Stimulated activated CD4-positive, alpha-beta T cell treated with anti-CD3 and anti-CD28 coated beads, Interleukin-12 subunit alpha, Interleukin-12 subunit beta, amount 100 ng/mL, for 4 hours (primary cell): ENCODE measurements at places on chromosomes 13 and 19.

DNA sequence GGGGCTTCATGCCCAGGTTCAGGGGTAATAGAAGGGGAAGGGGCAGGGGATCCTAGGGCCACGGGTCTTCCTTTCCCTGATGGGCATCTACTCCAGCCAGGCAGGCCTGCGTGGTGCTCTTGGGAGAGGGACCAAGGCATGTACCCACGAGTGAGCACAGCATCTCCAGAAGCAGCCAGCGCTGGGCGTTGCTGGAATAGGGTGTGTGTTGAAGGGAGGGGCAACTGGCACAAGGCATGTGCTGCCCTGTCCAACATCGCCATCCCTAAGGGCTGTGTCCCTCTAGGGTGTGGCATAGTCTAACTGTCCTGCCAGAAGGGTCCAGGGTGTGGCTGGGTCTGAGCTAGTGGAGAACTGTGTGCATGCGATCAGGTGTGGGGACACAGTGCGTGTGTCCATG is 2.9 kb downstream of the NOTCH3 start:
- no peak for DNase-seq

- DNase-seq = no peak
Observed at GRCh38 chr13:90104764-90105163, 1242.7 kb upstream of the MIR17HG start.

DNA sequence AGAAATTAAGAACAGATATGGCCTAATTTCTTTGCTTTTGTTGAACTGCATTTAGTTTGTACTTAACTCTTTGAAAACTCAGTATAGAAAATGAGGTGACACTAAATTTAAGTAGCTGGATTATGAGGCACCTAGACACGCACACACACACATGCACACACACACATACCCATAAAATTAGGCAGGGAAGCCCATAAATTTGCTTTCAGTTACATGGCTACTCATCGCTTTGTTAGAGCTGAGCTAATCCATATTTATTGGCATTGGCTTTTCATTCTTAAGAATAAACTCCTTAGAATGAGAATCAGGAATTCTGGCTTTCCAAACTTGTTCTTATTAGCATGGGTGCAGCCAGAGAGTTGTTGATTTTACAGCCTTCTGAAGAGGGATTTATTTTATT is 61.7 kb upstream of the MBNL2 start:
- no peak for DNase-seq

GRCh38 chr19:29485293-29485692 is 40.5 kb upstream of the VSTM2B start:
- DNase-seq = no peak

- DNase-seq = no peak
Observed at GRCh38 chr19:42323473-42323851, 2.0 kb upstream of the MEGF8 start.

DNA sequence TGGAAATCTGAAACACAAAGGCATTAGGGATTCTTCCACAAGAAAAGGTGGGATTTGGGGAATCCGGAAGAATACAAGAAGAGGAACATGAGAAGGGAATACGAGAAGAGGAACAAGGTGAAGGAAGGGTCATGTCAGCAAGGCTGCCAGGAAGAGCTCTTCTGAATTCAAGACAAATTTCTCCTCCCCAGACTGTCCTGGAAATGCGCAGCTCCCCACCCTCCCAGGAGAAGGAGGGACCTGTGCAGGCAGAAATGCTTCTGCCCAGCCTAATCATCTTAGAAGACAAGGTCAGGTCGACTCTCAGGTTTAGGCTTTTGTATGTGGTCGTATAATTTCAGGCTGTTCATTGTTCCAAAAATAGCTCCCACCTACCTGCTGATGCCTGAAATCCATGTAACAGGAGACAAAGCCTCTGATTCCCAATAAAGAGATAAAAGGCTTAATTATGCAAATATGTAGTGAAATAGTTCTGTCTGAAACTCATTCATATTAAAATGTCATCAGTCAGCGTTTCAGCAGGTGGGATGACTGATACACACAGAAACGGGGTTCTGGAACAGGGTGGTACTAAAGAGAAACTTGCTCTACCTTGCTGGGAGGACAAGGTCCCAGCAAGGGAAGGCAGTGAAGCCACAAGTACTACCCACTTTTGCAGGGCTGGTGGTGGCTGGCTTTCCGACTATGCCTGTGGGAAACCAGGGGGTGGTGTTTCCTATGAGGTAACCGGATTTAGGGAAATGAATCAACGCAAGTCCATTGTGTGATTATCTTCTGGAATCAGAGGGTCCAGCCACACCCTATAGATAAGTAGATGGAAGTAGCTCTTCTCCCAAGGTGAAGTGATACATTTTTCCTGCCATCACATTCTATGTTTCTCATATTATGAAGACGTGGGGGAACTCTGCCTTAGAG is 76.1 kb downstream of the KL start:
- no peak for DNase-seq

DNA sequence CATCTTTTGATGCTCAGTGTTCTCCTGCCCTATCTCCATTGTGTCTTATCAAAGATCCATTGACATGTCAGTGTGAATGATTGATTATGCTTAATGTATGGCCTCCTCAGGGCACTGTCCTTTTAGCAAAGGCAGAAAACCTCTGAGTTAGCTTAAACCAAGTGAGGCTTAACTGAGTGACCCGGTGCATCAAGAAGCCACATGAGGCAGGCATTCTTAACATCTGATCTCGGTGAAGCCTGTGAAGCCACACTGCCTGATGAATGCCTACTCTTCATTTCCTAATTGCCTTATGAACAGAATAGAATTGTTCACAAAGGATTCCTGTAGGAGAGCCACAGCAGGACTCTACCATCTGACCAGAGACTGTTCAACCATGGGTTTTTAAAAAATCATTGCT is 168.1 kb upstream of the SOX21 start:
- DNase-seq = no peak

- DNase-seq = no peak
Observed at GRCh38 chr13:27772651-27773425, 19.4 kb upstream of the GSX1 start.

DNA sequence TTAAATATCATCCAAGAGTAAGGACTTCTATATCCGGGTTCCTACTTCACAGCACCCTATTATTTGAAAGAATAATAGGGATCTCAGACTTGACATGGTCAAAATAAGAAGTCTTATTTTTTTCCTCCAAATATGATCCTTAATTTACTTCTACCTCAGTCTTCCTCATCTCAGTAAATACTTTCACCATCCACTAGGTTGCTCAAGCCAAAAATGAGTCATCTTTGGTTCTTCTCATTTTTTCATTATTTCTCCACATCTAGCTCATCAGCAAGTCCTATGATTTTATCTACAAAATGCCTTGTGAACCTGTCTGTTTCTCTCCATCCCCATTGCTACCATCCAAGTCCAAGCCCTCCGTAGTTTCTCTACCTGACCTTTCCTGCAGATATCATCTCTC is 121.9 kb upstream of the GJB6 start:
- no peak for DNase-seq

DNA sequence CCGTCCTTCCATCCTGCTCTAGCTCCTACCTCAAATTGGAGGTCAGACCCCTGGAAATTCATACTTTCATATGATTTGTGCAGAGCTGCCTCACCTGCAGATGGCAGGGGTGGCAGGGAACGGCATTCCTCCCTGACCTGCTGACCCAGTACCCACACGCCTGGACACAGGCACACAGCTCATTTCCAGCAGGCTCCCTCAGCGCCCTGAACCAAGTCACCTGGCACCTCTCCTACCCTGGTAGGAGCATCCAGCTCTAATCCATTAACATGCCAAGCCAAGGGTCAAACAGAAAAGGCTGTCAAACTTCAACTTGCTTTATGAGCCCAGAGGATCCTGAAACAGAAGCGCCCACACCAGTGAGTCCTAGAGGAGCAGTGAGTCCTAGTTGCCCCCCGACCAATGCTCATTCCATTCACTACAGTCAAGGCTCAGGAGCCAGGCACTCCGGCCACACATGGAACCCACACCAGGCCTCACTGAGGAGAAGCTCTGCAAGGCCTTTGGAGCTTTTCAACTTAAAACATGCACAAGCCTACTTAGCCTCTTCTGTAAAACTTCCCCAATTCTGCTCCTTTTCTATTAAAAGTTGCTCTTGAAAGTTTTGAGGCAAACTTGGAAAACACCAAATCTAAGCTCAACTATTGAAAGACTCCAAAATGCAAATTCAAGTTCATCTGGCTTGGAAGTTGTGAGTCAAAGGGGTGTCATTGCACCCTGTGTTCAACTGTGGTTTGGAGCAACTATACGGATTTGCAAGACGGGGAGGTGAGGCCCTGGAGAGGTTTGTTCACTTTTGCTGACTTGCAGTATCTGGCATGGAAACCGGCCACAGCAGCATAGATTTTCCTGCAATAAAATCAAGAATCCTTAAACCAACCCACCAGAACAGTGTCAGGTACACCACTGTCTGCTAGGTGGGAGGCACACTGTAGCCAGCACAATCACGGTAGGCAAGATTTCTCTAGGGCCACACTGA is 96.7 kb downstream of the CRYL1 start:
- no peak for DNase-seq

DNA sequence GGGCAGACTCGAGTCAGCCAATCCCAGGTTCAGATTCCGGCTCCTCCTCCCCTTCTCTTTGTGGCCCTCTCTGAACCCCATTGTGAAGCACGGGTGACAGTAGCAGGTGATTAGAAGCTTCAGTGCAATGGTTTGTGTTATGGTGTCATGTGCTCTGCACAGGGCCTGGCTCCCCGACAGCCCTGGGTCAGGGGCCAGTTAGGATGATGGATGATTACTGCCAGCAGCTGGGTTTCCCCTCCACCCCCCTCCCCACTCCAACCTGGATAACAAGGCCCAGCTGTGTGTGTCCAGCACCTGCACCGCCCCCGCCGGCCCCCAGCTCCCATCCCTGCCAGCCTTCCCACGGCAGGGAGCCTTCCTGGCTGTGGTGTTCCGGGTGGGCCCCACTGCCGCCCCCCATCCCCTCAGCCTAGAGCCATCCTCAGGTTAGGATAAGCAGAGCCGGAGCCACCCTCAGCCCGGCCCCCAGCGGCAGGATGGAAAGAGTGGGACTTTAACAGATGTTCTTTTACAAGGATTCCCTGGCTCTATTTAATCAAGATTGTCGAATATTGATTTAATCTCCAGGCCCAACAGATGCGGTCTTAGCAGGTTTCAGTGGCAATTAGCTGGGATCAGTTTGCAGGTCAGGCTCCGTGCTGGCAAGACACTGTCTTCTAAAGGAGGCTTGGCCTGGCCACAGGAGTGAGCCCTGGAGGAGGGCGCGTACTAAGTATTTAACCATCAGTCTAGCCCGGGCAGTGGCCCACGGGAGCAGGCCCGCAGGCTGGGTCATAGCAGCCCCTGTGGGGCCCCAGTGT is 156.2 kb downstream of the SIPA1L3 start:
- no peak for DNase-seq

DNA sequence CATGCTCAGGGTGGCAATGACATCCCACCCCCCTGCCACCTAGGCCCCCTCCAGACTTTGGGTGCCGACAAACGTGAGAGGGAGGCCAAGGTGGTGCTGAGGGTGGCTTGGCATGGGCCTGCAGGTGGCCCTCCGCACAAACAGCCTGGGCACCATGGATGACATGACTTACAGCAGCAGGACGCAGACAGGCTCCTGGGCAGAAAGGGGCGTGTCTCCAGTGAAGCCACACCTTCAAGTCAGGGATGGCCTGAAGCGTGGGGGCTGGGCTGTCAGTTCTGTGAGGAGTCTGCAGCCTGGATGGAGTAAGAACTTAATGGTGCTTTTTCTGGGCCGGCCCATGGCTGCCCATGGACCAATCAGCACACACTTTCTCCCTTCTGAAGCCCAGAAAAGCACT is 25.3 kb downstream of the POMP start:
- DNase-seq = no peak

GRCh38 chr19:33212436-33213172 is 13.0 kb downstream of the SLC7A10 start:
- no peak for DNase-seq

DNA sequence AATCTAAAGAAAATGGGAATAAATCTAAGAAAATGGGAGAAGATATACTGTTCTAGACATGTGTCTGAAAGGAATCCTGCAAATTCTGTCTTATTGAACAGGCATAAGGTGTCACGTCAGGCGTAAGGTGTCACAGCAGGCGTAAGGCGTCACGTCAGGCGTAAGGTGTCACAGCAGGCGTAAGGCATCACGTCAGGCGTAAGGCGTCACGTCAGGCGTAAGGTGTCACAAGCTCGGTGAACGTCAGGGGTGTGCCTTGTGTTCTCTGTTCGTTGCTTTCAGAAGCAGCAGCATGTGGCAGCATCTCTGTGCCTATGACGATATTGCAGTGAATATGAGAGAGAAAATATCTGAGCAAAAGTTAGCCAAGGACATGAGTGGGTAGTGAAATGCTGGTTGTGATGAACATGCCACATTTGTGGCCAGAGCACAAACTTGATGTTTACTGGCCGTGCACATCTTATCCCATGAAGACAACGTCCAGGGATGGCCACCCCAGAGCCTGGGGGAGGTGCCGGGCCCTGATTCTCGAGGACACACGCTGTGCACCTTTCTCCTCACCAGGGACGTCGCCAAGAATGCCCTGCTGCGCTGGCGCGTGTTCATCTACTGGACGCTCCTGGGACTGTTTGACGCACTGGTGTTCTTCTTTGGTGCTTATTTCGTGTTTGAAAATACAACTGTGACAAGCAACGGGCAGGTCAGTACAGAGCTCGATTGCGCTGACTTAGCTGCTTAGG is 107.0 kb upstream of the MCF2L start:
- no peak for DNase-seq

DNA sequence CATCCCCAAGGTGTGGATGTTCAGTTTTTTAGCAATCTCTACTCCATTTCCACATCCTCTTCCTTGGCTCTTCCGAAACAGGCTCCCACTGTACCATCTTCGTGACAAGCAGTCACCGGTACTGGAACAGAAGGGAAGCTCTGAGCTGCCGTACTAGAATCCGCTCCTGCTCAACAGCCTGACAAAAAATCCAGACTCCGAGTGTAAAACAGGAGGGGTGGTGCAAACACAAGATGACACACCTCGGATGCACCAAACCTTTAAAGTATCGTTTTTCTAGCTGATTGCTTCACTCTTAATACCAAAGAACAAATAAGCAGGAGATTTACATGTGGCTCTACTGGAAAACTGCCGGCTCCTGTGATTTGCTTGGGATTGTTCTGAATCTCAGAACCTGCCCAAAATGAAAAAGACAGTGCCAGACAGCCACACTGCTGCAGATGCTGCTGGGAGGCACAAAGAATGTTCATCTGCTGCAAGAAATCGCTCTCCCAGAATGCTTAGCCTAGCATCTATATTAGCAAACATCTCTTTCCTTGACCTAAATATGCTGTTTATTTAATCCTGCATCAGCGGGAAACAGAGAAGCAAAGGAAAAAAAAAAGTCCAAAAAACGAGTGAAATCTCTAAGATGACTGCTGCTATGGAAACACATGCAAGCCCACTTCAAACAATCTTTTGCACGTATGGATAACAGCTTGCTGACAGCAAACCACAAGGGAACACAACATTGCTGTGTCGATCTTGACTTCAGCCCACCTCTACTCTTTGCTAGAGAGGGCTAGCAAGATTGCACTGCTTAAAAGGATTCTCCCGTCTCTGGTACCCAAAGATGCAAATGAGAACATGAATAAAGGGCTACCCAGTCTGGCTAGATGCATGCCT is 38.0 kb upstream of the DOCK9 start:
- no peak for DNase-seq

DNA sequence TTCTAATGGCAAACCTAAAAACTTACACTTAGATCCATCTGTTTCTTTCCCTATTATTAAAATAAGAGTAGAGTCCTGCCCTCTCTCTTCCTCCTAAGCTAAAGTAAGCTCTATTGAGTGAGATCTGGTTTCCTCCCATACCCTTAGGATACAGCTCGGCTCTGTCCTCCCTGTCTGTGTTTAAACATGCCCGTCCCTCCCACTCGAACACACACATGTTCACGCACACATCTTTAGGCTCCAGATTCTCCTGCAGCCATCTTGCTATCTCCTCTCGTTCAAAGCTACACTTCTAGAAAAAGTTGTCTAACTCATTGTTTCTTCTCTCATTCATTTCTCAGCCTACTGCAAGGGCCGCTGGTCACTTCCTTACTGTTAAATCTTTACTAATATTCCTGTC is 15.1 kb upstream of the CEBPG start:
- DNase-seq = no peak
